ENCODE measurements at places on chromosomes 6 and 20.

GRCh38 chr20:20482453-20482852 is 114.5 kb downstream of the INSM1 start:
- DNase-seq = no peak

DNA sequence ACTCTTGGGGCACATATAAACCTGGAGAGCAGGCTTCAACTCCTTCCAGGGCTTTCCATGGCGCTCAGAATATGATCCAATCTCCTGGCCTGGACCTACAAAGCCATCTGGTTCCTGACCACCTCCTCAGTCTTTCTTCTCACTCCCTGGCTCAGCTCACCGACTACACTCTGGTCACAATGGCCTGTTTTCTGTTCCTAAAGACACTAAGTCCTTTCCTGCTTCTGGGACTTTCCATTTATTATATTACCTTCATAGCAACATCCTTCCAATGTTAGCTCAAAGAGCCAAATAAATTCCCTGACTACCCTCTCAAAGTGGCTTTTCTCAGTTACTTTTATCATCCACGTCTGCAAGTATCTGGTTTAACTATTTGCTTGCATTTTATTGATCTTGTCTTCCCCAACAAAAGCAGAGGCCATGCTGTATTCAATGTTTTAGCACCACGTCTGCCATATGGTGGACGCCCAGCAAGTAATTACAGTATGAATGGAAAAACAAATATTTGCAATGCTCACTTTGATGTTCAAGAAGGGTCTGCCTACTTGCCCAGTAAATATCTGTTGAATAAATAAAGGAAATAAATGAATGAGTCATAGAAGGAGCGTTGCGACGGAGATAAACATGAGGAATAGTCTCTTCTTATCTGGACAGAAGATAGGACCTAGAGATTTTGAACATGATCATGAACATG is 328.4 kb downstream of the ESR1 start:
- DNase-seq = no peak

DNA sequence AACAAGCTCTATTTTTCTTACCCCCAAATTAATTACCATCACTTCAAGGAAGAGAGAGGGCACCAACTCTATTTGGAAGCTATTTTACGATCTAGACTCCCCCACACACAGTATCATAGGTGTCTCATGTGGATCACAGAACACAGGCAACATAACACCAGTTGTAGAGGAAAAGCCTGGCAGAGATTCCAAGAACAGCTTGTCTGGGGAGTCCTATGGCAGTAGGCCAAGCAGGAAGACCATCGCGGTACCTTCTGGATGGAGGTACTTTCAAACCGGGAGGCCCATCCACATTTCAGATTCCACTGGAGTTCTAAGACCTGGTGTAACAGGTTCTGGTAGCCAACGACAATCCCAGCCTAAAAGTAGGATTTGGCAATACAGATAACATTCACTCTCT is 37.6 kb upstream of the SPDEF start:
- DNase-seq = no peak

- peak; percentile 74 for DNase-seq
Measured at GRCh38 chr6:45423824-45424450, 46.2 kb upstream of the SUPT3H start.

- no peak for DNase-seq
Measured at GRCh38 chr6:88535306-88535705, 369.2 kb upstream of the CNR1 start.

- DNase-seq = no peak
Measured at GRCh38 chr20:31559704-31560093, 45.4 kb upstream of the ID1 start.

DNA sequence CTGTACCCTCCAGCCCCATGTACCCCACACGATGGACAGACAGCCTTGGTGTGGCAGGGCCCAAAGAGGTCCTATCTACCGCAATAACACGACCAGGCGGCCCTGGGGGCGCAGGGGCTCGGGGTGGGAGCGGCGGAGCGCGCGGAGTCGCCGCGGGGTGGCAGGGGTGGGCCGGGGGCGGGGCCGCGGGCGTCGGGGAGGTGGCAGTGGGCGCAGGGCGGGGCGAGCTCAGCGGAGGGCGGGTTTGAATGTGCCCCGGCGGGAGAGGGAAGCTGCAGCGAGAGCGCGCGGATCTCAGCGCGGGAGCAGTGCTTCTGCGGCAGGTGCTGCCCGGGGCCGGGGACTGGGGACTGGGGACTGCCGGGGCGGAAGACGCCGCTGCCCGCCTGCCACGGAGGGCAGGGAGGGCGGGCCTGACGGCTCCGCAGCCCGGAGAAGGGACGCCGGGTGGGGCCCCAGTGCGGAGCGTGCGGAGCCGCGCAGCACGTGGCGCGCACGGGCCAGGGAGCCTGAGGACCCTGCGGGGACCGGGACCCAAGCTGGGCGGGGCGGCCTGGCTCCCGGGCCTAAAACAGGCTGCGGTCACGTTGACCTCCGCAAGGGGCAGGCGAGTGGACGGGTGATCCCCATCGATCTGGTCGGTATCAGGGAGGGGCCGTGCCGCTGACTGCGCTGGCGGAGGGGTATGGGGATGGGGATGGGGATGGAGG is at the start of gene SLC29A1:
SLC29A1 (plus strand) TSS at position 277 of the 710 bp plus-strand sequence. CDS start 3,719 bp downstream, outside the sequence.
- DNase-seq = peak; percentile 94

DNA sequence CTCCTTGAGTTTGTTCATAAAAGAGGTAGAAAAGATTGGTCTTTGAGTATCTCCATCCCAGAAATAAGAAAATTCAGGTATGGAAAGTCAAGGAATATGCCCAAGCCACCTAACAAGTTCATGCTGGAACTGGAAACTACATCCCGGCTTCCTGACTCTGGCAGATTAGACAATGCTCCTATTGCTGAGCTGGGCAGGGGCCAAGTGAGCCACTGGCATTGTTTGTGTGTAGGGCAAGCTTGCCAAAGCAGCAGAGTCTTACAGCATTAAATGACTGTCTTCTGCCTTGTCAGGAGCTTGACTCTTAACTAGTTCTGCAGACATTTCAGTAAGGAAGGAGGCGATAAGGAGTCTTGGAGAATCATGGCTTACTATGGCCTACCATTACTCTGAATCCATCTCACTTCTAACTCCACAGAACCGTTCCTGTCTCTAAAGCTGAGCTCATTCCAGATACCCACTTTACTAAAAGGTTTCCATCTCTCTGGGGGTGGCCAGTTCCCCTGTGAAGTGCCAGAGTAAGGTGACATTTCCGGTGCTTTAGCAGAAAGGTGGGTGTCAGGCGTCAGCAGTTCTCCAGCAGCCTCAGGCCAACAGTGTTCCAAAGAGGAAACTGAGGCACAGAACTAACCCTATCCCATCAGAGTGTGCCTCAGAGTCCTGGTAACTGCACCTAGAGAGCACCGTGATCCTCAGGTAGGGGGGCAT is 30.1 kb downstream of the PRDM1 start:
- DNase-seq = no peak

- DNase-seq = no peak
Measured at GRCh38 chr6:25277857-25278256, 1.3 kb upstream of the CARMIL1 start.

- DNase-seq = no peak
Measured at GRCh38 chr6:12269110-12269509, 21.1 kb upstream of the EDN1 start.

DNA sequence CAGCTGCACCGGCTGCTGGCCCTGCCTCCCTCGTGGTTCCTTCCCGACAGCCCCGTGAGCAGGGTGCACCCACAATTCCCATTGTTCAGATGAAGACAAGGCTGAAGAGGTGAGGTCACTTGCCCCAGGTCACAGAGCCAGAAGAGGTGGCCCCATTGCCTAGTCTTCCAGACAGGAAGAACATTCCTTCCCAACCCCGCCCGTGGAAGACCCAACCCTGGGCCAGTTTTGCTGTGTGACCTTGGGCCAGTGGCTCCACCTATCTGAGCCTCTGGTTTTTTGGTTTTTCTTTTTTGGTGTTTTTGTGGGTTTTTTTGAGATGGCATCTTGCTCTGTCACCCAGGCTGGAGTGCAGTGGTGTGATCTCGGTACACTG is 61.7 kb downstream of the RIPOR3 start:
- DNase-seq = no peak

DNA sequence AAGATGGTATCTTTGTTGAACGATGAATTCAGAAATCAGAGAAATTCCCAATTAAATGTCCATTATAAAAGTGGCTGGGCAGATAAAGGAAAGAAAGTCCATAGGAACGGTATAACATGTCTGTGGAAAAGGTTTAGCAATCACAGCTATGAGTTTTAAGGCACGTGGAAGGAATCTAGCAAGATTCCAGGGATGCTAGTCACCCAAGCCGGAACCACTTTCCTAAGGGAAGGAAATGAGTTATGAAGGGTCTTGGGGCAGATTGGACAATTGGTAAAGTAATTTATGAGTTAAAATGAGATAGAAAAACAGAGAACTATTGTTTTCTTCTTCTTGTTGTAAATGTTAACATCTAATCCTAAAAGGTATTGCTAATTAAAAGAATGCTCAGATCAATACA is 384.8 kb downstream of the ADGRB3 start:
- no peak for DNase-seq

DNA sequence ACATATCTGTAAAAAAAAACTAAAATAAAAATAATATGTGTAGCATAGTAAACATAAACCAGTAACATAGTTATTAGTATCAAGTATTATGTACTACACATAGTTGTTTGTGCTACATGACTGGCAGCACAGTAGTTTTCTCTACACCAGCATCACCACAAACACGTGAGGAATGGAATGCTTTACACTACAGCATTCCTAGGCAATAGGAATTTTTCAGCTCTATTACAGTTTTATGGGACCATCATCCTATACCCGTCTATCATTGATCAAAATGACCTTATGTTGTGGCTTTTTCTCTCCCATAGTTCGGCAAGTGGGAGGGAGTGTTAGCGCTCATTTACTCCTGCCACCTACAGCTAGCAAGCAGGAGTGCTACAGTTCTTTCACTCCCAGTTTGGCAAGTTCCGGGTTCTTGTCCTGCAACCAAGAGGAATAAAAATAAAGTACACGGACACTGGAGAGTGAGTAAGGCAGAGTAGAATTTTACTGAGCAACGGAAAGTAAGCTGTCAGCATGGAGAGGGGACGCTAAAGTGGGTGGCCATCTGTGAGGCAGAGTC is 196.8 kb upstream of the HSF2 start:
- DNase-seq = no peak

DNA sequence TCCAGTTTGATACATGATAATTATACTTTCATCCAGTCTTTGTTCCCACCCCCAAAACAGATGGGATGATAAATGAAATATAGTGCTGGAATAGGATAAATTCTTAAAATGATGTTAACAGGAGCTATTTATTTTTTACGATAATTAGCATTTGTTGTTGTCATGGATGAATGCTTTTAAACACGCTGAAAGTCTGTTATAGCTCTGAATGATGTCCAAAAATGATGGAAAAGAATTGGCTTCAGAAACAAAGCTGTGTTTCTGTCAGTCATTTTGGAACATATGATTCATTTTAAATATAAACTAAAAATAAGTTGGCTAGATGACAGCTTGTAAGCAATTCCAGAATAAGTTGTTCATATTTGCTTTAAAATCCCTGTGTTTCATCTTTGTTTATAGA is 237.4 kb downstream of the GRIK2 start:
- no peak for DNase-seq

DNA sequence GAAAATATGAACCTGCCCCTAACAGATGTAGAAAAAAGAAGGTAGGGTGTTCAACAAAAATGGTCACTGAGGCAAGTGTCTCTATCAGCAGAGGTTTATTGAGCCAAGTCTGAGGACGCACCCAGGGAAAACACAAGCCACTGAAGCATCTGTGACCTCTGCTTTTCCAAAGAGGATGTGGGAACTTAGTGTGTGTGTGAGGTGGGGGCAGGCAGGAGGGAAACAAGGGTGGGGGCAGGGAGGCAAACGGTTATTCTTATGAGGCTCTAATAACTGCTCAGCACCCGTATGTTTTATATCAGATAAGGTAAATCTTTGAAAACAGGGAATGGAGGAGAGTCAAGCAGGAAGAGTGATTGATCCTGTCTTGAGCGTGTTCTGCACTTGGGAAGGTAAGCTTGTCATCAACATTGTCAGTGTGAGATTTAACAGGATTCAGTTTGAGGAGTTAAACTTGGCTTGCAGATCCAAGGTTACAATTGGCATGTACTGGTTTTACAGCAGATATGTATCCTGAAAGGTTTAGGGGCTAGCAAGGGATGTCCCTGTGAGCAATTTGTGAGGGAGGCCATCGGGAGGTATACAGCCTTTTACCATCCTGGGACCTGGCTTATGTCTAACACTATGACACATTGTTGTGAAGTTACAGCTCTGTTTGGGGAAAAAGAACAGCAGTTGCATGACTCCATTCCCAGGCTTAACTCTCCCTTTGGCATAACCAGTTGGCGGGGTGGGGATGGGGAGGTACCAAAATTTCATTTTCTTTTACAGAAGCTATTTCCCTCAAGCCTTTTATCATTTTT is 33.7 kb downstream of the NINL start:
- DNase-seq = no peak

DNA sequence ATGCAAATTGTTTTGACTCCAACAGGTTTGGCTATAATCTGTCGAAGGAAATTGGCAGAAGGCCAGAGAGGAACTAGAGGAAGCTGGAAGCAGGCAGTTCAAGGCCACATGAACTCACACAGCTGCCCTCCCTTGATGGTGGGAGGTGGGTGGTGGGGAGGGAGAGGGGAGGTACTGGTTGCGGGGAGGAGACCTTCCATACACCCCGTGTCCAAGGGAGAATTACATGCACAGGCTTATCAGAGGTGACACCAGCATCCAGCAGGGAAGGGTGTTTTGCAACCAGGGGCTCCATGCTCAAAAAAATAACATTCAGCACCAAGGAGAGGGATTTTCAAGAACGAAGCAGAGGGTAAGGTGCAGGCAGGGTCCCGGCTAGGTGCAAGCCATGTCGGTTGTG is 9.1 kb downstream of the PRND start:
- DNase-seq = peak; percentile 38

GRCh38 chr6:27693766-27694546 is 218.2 kb downstream of the OR2B2 start:
- DNase-seq = peak; percentile 79

DNA sequence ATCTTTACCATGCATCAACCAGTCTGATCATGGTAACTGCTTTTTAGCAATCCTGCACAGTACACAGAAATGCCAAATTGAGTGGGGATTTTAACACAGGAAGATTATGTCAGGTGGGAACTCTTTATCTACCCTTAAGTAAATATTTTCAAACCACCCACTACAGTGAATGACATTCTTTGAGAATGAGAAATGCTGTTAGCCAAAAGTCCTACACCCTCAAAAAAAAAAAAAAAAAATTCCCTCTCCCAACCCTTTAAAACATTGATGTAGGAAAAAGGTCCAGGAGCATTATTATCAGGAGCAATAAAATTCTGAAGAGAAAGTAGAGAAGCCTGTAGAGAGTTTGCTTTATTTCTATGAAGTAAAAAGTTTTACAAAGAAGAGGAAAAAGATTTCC is 307.2 kb upstream of the THEMIS start:
- DNase-seq = no peak

GRCh38 chr6:133502441-133503335 is 261.5 kb downstream of the EYA4 start:
- DNase-seq = no peak

DNA sequence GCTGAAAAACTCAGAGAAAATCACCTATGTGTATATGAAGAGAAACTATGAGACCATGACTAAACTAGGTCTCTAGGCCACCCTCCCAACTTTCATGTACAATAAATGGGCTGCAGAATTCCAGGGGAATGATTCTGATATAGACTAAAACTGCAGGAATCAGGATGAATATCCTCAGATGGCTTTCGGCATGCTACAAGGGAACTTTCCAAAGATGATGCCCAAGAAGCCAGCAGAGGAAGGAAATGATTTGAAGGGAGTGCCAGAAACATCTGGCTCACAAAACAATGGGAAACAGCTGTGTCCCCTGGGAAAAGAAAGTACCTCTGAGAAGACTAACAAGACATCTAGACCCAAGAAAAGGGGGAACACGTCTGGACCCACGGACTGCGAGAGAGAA is 41.1 kb downstream of the PLN start:
- no peak for DNase-seq
